Iris pigment epithelial cell (primary cell): ENCODE measurements at places on chromosomes 4 and X.

DNA sequence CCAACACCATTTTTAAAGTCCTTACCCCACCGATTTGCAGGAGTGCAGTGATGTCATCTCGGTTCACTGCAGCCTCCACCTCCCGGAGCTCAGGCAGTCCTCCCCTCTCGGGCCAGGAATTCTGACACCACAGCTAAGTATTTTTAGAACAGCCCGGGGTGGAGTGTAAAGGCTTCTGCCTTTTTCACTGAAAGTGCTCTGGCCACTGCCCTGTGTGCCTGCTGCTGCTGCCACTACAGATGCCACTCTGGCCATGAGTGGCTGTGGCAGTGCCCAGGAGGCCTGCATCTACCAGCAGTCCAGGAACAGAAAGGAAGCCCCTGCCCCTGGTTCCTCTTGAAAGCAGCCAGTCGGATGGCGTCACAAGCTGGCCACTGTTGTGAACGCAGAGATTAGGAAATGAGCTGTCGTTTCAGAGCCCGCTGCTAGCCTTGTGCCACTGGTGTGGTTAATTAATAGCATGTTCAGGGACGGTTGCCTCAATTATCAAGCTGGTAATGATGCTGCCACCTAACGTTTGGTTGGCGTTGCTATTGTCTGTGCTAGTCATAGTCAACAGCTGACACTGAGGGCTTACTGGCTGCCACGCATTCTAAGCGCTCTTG, 23.6 kb upstream of the TBC1D14 start:
- DNase-seq, result peak; percentile 65

- DNase-seq, result peak; percentile 82
Observed at GRCh38 chrX:24494647-24495075, 29.6 kb downstream of the PDK3 start.

GRCh38 chr4:84878546-84878945, 87.9 kb downstream of the WDFY3 start:
- peak; percentile 68 for DNase-seq

- no peak for DNase-seq
Observed at GRCh38 chrX:118261151-118261550, 84.8 kb upstream of the WDR44 start.

- no peak for DNase-seq
Observed at GRCh38 chr4:90614371-90614770, 487.2 kb downstream of the CCSER1 start.

- DNase-seq, result no peak
Observed at GRCh38 chrX:10121787-10122186, 35.0 kb upstream of the CLCN4 start.

- DNase-seq, result no peak
Observed at GRCh38 chrX:63758011-63758410, 27.0 kb downstream of the ARHGEF9 start.

GRCh38 chrX:45449982-45450381, 249.3 kb upstream of the DIPK2B start:
- DNase-seq, result peak; percentile 39

GRCh38 chr4:36313301-36313700, 31.9 kb downstream of the DTHD1 start:
- no peak for DNase-seq

GRCh38 chr4:76896614-76897535, 1.1 kb downstream of the SOWAHB start:
- DNase-seq, result no peak

- peak; percentile 96 for DNase-seq
Observed at GRCh38 chrX:18425199-18426003, at the start of gene CDKL5. Gene CDKL5 (plus strand): TSS chrX:18425608. CDS start chrX:18507097, 81,489 bp downstream.

GRCh38 chr4:169604903-169605331, 7.5 kb downstream of the NEK1 start:
- DNase-seq, result no peak

DNA sequence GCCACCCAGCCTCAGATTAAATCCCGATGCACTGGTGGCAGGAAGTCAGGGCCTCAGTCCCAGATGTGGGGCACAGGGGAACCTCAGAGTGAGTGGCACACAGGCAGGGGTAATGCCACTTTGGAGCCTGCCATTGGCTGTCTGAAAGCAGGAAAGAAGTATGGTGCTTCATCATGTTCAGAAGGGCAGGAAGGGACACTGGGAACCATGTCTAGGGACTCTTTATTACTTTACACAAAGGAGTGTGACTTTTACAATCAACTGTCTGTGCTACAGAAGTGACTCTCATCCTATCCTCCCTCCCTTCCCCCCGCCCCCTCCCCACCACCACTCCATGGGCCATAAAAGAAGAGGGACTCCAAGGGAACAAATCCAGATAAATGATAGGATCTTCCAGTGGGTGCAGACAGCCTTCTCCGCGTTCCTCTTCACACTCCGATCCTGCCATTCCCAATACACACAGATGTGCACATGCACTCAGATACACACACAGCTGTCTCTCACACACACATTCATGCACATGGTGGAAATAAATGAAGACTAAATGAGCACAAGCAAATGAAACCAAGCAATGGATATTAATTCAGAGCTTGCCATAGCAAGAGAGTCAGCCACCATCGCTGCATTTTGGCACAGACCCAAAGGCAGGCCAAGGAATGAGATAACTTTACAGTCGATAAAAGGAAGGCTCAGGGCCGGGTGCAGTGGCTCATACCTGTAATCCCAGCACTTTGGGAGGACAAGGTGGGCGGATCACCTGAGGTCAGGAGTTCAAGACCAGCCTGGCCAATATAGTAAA, 2.5 kb upstream of the TMEM154 start:
- no peak for DNase-seq

DNA sequence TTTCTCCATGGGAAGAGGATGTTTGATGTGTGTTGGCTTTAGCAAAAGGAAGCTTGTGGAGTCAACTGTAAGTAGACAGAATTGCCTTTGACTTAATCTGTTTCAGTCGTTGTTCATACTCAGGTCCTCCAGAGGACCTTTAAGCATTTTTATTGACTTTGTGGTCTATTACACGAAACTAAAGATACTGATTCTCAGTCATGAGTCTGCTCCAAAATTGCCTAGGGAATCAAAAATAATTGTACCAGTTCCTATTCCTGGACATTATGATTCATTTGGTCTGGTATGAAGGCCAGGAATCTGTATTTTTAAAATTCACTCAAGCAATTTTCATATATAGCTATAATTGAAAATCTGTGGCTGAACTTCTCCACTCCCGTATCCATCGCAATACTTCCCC, 38.6 kb downstream of the AR start:
- no peak for DNase-seq

DNA sequence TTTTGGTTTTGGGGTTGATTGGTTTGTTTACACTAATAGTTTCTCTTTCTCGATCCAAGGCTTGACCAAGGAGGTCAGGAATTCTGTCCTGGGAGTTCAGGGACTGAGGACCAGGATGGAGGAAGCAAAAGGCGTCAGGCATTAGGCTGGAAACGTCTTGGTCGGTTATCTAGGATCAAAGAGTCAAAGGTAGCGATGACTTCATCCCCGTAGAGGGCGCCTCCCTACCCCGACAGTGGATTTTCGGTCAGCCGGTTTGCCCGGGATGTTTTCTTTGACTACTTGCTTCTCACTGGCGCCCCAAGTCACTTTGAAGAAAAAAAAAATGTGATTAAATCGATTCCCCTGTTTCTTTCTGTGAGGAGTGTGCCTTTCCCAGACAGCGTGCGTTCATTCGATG, 980 bp upstream of the FHDC1 start:
- DNase-seq, result no peak

DNA sequence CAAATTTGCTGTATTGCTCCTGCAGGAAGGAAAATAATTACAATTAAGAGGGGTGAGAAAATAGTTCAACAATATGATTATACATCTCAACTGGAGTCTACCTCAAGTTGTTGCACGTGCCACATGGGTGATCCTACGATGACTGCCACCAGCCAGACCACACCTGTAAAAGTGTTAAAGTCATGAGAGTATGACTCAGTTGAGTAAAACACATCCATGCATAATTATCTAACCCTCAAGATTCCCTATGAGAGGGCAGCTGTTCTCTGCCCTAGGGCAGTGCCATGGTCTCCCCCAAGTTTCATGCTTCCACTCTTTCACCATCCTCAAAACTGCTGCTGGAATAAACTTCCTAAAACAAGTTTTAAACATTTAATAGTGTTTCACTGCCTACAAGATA, 44.1 kb downstream of the QRFPR start:
- DNase-seq, result no peak

GRCh38 chr4:2082627-2083026, 23.5 kb downstream of the NAT8L start:
- DNase-seq, result no peak

DNA sequence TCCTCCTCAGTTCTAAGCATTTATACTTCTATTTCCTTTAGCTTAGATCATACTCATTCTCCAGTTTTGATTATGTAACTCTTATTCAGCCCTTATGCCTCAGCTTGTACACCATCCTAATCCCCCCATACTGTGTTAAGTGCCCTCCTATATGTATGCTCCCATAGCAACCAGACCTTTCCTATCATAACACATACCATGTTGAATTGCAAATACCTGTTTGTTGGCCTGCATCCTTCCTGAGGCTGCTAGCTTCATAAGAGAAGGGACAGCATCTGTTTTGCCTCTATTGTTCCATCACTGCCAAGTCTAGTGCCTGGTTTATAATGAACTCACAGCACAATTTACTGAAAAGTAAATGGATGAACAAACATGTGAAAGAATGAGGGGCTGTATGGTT, 443.7 kb downstream of the CENPC start:
- DNase-seq, result no peak

GRCh38 chrX:115437841-115438595, 123.0 kb upstream of the PLS3 start:
- peak; percentile 28 for DNase-seq

DNA sequence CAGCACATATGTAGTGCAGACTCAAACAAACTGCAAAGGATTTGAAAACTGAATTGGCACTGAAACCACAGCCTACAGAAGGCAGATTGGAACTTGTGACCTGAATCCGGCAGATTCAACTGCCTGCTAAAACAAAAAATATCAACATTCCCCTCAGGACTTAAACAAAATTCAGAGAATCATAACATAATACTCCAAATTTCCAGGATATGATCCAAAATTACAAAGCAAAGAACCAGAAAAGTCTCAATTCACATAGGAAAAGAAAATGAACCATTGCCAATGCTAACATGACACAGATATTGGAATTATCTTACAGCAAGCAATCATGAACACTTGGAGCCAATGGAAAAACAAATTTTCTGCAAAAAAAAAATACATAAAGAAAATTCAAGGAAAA, 250.4 kb downstream of the PRDM5 start:
- no peak for DNase-seq
